Spinal cord (tissue), 10 donors: ENCODE measurements at places on chromosomes 7 and 10.

GRCh38 chr7:76354981-76355730 is 3.6 kb downstream of the YWHAG start:
- no peaks in the 10 kb centered on the region for H3K27me3 ChIP-seq
- H3K4me3 ChIP-seq: no peak overlapping the region
- H3K36me3 ChIP-seq: peaks cover 11% of the 10 kb centered on the region
- peak; percentile 29 for DNase-seq

- no peak for DNase-seq
- H3K4me1 ChIP-seq: no peaks in the 10 kb centered on the region
- no peak overlapping the region for H3K4me3 ChIP-seq
- H3K36me3 ChIP-seq: no peaks in the 10 kb centered on the region
- H3K27me3 ChIP-seq: no peaks in the 10 kb centered on the region
- no peak overlapping the region for H3K27ac ChIP-seq
These were observed 38.1 kb upstream of the ADO start for GRCh38 chr10:62766386-62766785.

DNA sequence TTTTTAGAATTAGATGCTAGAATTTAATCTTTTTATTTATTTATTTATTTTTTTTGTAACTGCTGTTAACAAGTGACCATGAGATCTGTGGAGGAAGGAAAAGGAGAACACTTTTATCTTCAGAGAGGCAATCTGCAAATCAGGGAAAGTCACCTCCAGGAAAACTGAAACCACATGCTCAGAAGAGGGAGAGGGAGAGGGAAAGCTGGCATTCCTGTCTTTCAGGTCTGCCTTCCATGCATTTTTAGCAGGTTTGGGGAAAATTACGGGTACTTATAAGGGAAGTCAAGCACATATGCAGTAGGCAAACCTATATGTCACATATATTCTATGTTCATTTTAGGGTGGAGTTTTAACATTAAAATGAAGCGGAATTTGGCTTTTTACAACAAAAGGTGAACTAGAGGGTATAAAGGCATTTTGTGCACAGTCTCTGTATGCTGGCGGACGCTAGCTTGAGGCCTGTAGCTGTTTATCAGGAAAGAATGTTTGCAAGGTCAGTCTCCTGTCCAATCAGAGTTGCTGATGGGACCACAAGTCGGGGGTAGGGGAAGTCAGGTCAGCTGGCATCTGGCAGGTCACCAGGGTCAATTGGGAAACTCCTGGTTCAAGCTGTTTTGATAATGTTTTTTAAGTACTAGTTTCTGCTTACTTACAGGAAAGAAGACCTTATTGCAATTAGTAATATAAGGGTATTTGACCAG is 333.5 kb downstream of the GPR158 start:
- no peaks in the 10 kb centered on the region for H3K4me1 ChIP-seq
- DNase-seq: no peak
- no peak overlapping the region for H3K4me3 ChIP-seq
- no peaks in the 10 kb centered on the region for H3K27me3 ChIP-seq
- no peak overlapping the region for H3K27ac ChIP-seq

GRCh38 chr7:80611779-80612178 is 26.7 kb upstream of the CD36 start:
- H3K36me3 ChIP-seq: no peaks in the 10 kb centered on the region
- H3K27me3 ChIP-seq: no peaks in the 10 kb centered on the region
- no peaks in the 10 kb centered on the region for H3K4me1 ChIP-seq
- no peak overlapping the region for H3K4me3 ChIP-seq
- DNase-seq: no peak
- no peak overlapping the region for H3K27ac ChIP-seq

GRCh38 chr10:121294630-121295029 is 303.6 kb downstream of the FGFR2 start:
- peaks cover 2% of the 10 kb centered on the region for H3K27me3 ChIP-seq
- H3K27ac ChIP-seq: no peak overlapping the region
- peaks cover 7% of the 10 kb centered on the region for H3K4me1 ChIP-seq
- DNase-seq: no peak

GRCh38 chr10:44426247-44427034 is 41.5 kb upstream of the CXCL12 start:
- H3K27ac ChIP-seq: no peak overlapping the region
- H3K36me3 ChIP-seq: no peaks in the 10 kb centered on the region
- H3K27me3 ChIP-seq: no peaks in the 10 kb centered on the region
- no peaks in the 10 kb centered on the region for H3K4me1 ChIP-seq
- no peak for DNase-seq
